ENCODE measurements at places on chromosomes 3 and 15.

DNA sequence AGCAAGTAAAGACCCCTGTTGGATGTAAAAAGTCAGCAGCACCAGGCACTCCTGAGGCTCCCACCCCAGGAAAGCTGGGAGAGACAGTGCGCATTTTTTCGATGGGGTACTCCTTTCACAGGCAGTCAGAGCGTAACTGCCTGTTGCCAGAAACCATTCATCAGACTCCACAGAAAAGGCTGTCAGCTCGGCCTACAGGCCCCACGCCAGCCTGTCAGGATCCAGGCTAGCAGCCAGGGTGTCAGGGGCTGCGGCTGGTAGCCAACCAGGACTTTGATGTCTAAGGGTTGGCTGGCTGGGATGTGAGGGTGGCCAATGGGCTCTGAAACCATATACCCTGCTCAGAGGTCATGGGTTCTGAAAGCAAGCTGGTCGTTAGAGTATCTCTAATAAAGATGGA, 164.5 kb downstream of the WNT5A start:
- no peak for DNase-seq

GRCh38 chr15:74377831-74378766, 10.7 kb upstream of the CYP11A1 start:
- DNase-seq: no peak

GRCh38 chr15:51133140-51133765, 38.5 kb upstream of the TNFAIP8L3 start:
- no peak for DNase-seq

DNA sequence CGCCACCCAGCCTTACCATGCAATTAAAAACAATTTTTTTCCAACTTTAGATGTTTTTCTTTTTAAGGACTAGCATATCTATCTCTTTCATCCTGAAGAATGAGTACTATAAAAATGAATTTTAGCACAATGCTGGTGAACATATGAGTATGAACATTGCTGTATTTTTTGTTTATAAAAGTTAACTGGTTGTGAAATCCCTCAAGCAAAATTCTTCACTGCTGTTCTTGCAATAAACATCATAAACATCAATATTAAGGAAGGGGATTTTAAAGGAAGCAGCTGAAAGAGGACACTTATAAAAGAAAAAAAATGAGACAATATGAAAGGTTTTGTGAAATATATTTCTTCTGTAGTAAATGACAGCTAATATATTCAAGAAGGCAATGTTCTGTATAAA, 3.0 kb downstream of the PLSCR4 start:
- no peak for DNase-seq

- no peak for DNase-seq
Measured at GRCh38 chr3:18988614-18989229, 159.6 kb upstream of the KCNH8 start.

GRCh38 chr3:31572236-31573004, 39.7 kb downstream of the STT3B start:
- DNase-seq: no peak

- no peak for DNase-seq
Measured at GRCh38 chr3:185796431-185797107, 28.3 kb downstream of the IGF2BP2 start.

GRCh38 chr3:36777424-36778218, 13.3 kb upstream of the DCLK3 start:
- DNase-seq: no peak

GRCh38 chr15:50183112-50183794, 1.3 kb downstream of the SLC27A2 start:
- DNase-seq: no peak

DNA sequence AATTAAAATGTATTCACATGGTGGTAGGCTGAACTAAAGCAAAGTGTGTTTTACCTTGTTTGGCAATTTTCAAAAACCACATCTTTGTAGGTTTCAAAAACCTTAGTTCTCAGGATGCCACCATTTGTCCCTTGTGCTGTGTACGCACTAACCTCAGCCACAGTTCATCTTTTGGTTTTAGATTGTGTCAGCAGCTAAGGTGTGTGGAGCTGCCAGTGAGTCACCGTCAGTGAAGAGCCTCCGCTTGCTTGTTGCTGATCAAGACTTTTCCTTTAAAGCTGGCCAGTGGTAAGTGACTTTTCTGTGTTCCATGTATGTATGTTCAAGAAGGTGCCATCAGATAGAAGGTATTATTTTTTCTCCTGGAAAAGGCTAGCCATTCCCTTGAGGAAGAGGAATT, 21.1 kb downstream of the OXNAD1 start:
- no peak for DNase-seq

DNA sequence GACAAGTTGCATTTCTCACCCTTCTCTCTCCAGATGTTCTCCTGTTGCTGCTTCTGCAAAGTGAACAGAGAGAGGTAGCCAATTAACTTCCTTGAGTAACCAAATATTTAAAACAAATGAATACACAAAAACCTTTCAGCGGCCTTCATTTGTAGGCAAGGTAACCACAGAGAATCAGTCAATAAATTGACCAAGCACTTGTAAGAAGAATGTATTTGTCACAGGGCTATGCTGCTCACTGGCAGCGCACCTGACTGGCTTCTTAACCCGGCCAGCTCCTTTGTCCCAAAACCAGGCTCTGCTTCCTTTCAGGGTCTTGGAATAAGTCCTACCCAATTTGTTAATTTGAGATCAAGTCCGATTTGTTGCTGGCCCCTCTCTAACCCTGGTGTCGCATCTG, 43.5 kb upstream of the STXBP5L start:
- no peak for DNase-seq

DNA sequence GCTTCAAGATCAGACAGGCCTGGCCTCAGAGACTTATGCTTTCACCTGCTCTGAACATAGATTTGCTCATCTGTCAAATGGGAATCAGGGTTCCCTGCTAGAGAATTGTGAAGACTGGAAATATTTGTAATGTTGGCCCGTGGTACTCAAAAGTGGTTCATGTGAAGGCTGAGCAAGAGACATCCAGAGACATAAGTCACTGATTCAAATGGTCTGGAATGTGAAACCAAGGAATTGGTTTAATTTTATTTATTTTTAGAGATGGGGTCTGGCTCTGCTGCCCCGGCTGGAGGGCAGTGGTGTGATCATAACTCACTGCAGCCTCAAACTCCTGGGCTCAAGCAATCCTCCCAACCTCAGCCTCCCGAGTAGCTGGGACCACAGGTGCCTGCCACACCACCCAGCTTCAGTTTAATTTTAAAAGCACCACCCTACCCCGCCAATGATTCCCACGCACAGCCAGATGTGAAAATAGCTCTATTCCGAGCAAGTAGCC, 60.1 kb downstream of the DAPK2 start:
- DNase-seq: no peak

DNA sequence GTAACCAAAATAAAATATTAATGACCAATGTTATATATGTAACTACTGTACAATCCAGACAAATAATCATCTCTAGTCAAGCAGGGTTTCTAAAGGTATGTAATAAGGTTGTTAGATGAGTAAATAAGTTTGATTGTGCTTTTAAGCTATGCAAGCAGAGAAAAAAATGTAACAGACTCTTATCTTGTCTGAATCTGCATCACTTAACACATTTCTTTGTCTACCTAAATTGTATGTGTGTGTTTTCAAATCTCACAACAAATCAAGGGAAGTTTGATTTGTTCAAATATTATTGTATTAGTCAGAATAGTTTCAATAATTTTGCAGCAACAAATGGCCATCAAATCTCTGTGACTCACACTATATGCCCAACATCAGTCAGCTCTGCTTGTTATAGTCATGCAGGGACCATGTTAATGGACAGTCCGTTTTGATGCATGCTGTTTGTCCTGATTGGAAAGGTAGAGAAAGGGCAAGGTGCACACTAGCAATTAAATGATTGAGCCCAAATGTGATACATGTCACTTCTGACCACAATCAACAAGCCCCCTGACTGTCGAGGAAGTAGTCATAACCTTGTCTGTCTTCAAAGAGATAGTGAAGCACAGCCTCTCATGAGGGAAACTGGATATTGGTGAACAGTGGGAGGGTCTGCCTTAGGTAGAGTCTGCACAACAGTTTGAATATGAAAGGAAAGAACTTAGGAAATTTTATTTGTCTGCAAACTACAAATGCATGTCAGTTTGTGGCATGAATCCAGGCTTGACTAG, 349.4 kb upstream of the SATB1 start:
- no peak for DNase-seq

DNA sequence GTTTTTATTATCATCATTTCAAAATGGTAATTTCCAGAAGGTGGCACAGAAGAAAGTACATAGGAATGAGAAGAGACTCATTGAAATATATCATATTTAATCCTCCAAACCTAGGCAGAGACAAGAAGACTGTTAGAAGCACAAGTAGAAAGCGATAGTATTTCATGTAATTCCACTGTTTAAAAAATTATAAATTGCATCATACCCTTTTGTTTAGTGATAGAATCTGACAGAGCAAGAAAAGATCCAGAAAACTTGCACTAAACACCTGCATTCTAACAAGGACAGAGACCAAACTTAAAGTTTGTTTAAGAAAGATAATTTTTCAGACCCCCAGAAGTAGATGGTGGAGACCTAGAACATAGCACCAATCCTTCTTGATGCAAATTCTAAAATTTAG, 56.9 kb upstream of the CD96 start:
- DNase-seq: no peak

DNA sequence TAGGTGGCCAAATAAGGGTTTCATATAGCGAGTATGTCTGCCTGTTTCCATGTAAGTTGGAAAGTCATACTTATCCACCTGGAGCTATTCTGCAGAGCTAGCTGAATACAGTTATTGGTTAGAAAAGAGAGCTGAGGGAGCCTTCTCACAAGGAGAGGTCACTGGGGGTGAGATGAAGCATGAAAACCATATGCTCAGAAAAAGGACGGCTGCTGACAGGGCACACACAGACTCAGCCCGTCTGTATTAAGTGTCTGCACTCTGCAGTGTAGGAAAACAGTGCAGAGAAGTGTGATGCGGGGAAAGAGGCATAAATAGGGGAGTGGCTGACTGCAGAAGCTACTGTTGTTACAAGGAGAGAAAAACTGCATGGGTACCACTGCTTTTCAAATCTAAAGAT, 58.2 kb downstream of the C3orf70 start:
- no peak for DNase-seq

DNA sequence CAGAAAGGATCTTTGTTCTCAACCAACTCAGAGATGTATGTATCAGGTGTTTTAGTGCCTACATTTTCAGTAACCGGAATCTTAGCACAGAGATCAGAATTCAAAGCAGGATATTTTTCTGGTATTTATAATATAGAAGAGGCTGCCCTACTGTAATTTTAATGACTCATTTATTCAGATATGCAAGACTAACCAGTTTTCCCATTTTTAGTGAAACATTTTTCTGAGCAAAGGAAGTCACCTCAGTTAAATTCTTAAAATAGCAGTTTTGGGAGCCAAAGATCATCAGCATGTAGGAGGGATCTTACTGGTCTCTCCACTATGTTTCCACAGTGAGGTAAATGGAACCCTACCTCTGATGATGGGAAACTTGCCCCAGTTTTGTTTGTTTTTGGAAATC, 42.0 kb downstream of the SRP14 start:
- no peak for DNase-seq

GRCh38 chr3:49158792-49159191, 7.3 kb downstream of the CCDC71 start:
- no peak for DNase-seq

DNA sequence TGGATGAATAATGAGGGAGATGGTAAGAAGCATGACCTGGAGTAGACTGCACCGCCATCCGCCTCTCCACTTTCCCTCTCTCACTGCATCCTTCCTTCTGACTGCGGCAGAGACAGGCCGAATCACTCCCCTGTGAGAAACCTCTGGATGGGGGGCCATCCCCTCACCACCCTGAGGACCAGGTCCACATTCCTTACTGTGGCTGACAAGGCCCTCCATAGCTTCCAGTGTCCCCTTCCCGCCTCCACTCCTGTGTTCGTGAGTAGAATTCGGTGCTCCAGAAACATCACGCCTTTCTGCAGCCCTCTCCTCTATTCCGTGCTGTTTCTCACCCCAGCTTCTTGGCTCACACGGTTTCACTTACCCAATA, 2.8 kb downstream of the PIGZ start:
- DNase-seq: no peak

- no peak for DNase-seq
Measured at GRCh38 chr3:113736548-113737089, 9.4 kb downstream of the NAA50 start.

GRCh38 chr3:80424951-80425350, 657.2 kb upstream of the ROBO1 start:
- DNase-seq: no peak

- DNase-seq: no peak
Measured at GRCh38 chr3:74661672-74662071, 47.2 kb upstream of the CNTN3 start.

GRCh38 chr3:121885386-121885785, 8.8 kb upstream of the SLC15A2 start:
- DNase-seq: no peak

DNA sequence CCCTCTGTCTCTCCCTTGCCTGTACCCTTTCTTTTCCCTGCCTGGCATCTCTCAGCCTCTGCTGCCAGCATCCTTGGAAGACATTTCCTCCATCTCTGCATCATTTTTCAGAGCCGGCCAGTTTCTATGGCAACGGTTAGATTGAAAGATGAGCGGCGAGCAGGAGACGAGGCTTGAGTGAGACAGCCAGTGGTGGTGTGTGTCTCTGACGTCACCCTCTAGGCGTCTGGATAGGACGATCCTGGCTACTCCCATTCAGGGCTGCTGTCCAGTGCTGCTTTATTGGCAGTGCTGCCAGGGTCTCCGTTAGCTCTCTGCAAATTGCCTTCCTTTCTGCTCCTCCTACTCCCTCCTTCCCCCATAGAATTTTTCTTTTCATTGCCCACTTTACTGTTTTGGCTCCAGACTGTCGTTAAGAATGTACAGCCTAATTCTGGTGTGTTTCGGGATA, 57.9 kb downstream of the TRAK1 start:
- DNase-seq: peak; percentile 87

GRCh38 chr3:171967932-171968678, 71.3 kb upstream of the FNDC3B start:
- no peak for DNase-seq

DNA sequence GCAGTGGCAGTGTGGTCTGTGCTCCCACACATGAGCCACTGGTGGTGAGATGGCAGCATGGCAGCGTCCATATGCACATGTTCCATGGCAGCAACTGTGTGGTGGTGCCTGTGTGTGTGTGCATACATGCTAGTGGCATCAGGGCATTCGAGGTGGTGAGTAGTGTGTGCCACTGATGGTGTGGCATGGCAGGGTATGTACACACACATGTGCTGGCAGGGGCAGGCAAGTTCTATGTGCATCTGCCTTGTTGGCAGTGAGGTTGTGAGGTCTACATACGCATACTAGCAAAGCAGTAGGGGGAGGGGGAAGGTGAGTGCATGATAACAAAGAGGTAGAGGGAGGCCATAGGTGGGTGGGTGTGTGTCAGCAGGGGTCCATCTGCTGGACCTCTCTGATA, 378.7 kb downstream of the C3orf38 start:
- DNase-seq: no peak

GRCh38 chr3:33318710-33319380, 41.6 kb downstream of the FBXL2 start:
- no peak for DNase-seq

DNA sequence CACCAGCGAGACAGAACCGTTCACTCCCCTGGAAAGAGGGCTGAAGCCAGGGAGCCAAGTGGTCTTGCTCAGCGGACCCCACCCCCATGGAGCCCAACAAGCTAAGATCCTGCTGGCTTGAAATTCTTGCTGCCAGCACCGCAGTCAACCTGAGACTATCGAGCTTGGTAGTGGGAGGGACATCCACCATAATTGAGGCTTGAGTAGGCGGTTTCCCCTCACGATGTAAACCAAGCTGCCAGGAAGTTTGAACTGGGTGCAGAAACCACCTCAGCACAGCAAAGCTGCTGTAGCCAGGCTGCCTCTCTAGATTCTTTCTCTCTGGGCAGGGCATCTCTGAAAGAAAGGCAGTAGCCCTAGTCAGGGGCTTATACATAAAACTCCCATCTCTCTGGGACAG, 151.0 kb downstream of the MBNL1 start:
- DNase-seq: no peak

- DNase-seq: no peak
Measured at GRCh38 chr3:152380043-152380442, 111.3 kb downstream of the MBNL1 start.
